ENCODE measurements at places on chromosomes 4 and X. TPM values are rescaled to one million over a fixed set of nuclear protein-coding genes. Genes with fewer than 3 reads are reported as not detected.

DNA sequence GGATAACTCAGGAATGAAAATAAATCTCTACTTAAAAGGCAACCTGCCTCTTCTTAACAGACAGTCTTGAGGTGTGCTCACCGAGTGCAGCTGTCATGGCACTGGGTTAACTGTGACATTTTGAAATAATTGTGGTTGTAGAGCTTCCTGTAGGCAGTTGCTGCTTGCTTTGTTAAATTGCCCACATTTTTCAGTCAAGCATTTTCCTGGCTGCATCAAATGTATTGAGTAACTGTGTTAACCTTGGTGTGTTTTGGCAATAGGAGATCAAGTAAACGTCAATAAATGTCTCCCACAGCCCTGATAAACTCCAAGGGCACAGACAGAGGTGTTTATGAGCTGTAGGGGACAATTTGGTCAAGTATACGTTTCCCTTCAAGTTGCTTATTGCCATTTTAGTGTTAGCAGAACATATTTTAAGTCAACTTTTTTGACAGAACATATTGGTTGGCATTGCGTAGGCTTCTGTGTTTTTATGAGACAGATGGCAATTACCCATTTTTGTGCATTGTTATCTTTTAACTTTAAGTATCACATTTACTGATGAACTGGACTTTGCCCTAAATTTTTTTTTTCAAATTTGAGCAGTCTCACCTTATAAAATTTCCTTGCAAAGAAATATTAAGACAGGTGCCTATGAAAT lies 527.4 kb downstream of the C4orf33 start:
- no peaks in the 10 kb centered on the region for H3K36me3 ChIP-seq
- H3K27me3 ChIP-seq: no peaks in the 10 kb centered on the region
- DNase-seq: no peak
- H3K4me3 ChIP-seq: no peak overlapping the region
- H3K27ac ChIP-seq: no peak overlapping the region

DNA sequence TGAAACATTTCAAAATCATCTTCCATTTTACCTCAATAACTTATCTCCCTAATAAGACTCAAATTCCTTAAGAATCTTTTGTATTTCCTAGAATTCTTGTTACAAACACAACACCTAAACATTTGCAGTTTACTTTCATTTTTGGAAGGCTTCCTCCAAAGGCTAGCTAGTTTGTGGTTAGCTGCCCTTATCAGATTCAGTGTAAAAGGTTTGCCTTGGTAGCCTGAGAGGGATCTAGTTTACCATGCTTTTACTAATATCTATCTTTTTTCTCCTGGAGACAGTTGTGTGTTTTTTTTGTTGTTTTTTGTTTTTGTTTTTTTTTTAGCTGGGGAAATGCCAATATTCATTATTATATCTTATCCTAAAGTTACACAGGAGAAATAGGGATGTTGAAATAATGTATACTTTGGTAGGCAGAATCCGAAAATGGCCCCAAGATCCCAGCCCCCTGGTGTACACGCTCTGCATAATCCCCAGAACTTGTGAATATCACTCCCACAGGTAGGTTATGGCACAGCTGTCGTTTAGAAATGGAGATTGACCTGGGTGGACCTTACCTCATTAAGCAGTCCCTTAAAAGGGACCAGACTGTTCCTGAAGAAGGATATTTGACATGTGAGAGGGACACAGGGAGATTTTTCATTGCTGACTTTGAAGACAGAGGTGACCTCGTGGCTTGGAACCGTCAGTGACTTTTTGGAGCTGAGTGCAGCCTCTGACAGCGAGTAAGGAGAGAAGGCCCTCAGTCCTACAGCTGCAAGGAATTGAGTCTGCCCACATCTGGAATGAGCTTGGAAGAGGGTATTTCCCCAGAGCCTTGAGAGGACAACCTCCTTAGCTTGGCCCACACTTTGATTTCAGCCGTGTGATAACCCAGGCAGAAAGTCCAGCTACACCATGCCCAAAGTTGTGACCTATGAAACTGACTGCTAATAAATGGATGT lies 33.4 kb downstream of the SEPTIN11 start:
- H3K27me3 ChIP-seq: no peaks in the 10 kb centered on the region
- H3K36me3 ChIP-seq: no peaks in the 10 kb centered on the region
- no peak overlapping the region for H3K4me3 ChIP-seq
- peaks cover 55% of the 10 kb centered on the region for H3K4me1 ChIP-seq

DNA sequence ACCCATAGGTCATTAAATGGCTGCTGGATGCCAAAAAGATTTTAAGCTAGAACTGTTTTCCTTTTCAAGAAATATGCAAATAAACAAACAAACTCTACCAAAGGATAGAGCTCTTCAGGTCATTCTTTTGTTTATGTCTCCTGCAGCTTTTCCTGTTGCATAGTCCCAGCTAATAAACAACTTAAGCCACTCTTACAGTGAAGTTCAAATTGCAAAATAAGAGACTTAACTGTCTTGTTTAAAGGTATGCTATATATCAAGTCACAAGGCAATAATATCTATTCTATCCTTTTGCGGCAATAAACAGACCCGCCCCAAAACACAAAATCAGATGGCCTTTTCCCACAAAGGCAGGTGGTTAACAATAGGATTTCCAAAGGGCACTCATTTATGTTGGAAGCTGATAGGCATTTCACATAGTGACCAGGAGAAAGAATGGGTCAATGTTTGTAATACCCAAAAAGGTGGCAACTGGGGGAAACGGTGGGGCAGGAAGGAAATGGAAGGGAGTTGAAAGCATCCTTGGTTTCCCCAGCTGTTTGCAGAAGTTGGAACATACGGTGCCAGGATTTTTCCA lies 15.3 kb downstream of the HAND2 start:
- DNase-seq: peak; percentile 22
- H3K27ac ChIP-seq: no peak overlapping the region
- peaks cover 60% of the 10 kb centered on the region for H3K4me1 ChIP-seq

RAI2 gene
- 0.99 TPM for polyA plus RNA-seq

- DNase-seq: peak; percentile 67
- H3K4me3 ChIP-seq: no peak overlapping the region
- H3K36me3 ChIP-seq: no peaks in the 10 kb centered on the region
- no peaks in the 10 kb centered on the region for H3K4me1 ChIP-seq
- no peaks in the 10 kb centered on the region for H3K27me3 ChIP-seq
- H3K27ac ChIP-seq: no peak overlapping the region
Observed at GRCh38 chrX:11215191-11215921, 77.9 kb upstream of the AMELX start.

- no peak overlapping the region for H3K4me3 ChIP-seq
- H3K27me3 ChIP-seq: no peaks in the 10 kb centered on the region
- H3K4me1 ChIP-seq: peaks cover 9% of the 10 kb centered on the region
Observed at GRCh38 chr4:113524096-113524495, 237.4 kb downstream of the CAMK2D start.

DNA sequence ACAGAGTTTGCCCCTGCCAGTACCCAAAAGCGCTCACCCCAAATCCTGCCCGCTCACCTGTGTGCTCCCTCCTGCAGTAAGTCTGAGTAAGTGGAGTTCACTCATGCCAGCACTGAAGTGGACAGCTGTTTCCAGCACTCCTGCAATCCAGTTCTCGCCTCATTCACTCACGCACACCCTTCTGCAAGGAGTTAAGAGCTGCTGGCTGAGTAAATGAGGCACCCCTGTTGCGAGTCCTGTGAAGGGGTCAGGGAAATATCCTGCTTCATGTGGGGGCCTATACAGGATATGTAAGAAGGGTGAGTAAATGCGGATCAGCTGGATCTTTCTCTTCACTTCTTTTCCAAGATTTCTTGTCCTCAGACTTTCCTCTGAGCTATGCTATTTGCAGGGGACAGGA lies 23.5 kb downstream of the CXCL8 start:
- H3K27ac ChIP-seq: no peak overlapping the region
- no peak for DNase-seq
- no peak overlapping the region for H3K4me3 ChIP-seq
- H3K36me3 ChIP-seq: no peaks in the 10 kb centered on the region
- no peaks in the 10 kb centered on the region for H3K4me1 ChIP-seq

DNA sequence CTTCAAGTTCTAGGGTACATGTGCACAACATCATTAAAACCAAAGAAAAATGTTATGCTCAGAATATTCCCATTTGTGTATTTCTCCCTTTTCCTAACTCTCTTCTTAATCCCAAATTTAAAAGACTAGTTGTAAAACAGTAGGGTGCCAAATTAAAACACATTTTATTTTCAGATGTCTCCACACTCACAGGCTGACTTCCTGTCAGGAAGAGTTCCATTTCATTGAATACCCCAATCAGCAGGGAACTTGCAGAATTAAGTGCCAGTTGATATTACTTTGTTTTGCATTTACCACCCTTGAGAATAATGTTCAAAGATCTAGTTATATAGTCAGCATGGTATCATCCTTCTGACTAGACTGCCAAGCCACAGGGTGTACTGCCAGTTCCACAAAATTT lies 207.9 kb downstream of the MAB21L2 start:
- peak; percentile 27 for DNase-seq
- H3K27ac ChIP-seq: no peak overlapping the region
- H3K27me3 ChIP-seq: no peaks in the 10 kb centered on the region
- peaks cover 33% of the 10 kb centered on the region for H3K4me1 ChIP-seq

DNA sequence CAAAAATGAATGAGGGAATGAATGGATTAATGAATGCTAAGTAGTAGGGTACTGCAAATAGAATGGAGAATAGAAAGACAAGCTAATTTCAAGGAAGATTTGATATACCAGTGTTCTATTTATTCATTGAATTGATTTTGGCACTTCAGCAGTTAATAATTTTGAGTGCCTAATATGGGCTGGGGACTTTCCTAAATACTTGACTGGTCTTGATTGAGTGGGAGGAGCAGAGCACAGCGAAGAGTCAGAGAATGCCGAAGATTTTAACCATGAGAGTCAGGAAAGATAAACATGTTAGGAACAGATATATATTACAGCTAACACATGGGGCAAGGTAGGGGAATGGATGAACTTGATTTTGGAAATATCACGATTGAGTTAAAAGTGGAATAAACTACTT lies 10.6 kb downstream of the IL15 start:
- H3K36me3 ChIP-seq: no peaks in the 10 kb centered on the region
- DNase-seq: no peak
- H3K4me1 ChIP-seq: no peaks in the 10 kb centered on the region
- H3K27me3 ChIP-seq: no peaks in the 10 kb centered on the region
